Right renal cortex interstitium (tissue), 3 donors: ENCODE measurements at places on chromosomes 6 and 20. TPM values are rescaled to one million over a fixed set of nuclear protein-coding genes. Genes with fewer than 3 reads are reported as not detected.

Gene ELOVL2
- 8.5 TPM for polyA plus RNA-seq

Gene KHDC1
- polyA plus RNA-seq, result 8.5 TPM

Gene PPIL6
- 19.9 TPM for polyA plus RNA-seq

Gene EDN3
- 4.7 TPM for polyA plus RNA-seq

Gene EDN1
- polyA plus RNA-seq, result 4.0 TPM

Gene CALHM6
- polyA plus RNA-seq, result 4.0 TPM

Gene PROKR2
- polyA plus RNA-seq, result not detected

Gene SFTA2
- polyA plus RNA-seq, result 1.2 TPM

Gene TBX18
- polyA plus RNA-seq, result 6.6 TPM

Gene SAYSD1
- polyA plus RNA-seq, result 20.4 TPM

Gene BTNL2
- 0.16 TPM for polyA plus RNA-seq

GRCh38 chr20:3166338-3166912 lies 6.8 kb upstream of the FASTKD5 start:
- DNase-seq, result no peak

DNA sequence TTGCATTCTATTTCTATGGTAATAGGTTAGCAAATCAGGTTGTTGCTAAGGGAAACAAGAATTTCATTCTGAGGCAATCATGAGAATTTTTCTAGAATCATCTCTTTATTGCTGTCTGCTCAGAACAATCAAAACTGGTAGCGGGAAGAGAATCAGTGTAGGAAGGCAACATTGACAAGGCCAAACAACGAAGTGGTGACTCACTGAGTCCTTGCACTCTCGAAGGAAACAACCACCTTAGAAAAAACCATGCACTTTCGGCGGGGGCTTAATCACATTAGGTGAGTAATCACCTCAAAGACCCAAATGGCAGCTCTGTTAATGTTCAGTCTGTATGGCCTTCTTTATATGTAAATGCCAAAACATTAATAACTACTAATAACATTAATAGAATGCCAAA lies 78.8 kb upstream of the MAP7 start:
- DNase-seq, result no peak

GRCh38 chr6:136613477-136613876 lies 63.3 kb upstream of the MAP7 start:
- no peak for DNase-seq

DNA sequence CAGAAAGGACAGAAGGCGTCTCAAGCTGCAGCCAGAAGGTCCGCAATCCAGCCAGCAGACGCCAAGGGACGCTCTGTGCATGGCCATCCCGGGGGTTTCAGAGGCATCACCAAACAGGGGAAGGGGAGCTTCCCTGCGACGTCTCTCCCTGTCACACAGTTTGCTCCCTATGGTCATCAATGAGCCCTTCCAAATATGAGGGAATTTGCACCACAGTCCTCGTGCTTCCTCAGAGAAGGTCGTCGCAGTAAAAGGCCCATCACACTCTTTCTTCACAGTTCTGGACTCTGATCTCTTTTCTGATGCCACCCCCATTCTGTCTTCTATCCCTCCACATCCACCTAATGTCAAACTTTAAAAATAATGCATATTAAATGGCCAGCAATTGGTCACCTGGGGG lies 10.2 kb upstream of the FOXC1 start:
- no peak for DNase-seq

- no peak for DNase-seq
Measured at GRCh38 chr6:7033202-7033601, 74.6 kb upstream of the RREB1 start.

- DNase-seq, result no peak
Measured at GRCh38 chr6:132715204-132715603, 1.3 kb upstream of the VNN1 start.

GRCh38 chr6:37319156-37319555 lies 34.6 kb upstream of the RNF8 start:
- DNase-seq, result no peak

DNA sequence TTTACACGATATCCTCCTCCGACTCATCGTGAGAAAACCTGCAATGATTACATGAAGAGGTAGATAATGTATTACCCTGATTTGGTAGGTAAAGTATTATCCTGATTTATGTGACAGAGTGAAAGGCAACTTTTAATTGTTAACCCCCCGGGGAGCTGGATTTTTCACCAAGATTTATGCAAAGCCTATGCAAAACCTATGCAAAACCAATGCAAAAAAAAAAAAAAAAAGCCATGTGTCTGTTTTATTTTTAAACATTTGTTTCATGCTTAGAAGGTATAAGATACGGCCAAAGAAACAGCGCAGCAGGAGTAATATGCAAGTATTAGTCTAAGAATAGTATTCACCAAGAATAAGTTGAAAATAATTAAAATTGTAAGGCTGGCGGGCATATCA lies 109.9 kb downstream of the IPCEF1 start:
- DNase-seq, result no peak

- no peak for DNase-seq
Measured at GRCh38 chr20:22348010-22348409, 236.4 kb downstream of the FOXA2 start.

DNA sequence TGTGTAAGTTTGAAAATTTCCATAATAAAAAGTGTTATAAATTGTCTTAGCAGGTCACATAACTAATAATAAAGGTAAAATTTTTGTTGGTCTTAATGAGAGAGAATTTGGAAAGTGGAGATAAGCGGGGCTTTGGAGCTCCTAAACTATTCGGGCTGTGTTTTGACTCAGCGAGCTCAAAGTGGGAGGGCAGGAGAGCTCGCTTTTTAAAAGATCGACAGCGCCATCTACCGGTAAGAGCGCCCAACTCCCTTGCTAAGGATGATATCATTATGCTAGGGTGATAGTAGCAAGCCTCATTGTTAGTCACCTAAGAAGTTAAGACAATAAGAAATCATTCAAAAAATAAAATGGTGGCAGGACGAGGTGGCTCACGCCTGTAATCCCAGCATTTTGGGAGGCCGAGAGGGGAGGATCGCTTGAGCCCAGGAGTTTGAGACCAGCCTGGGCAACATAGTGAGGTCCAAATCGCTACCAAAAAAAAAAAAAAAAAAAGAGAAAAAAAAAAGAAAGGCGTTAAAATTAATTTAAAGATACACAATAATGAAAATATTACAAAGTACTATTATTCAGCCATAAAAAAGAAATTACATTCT lies 24.8 kb downstream of the C6orf15 start:
- DNase-seq, result peak; percentile 80

- DNase-seq, result no peak
Measured at GRCh38 chr6:110990840-110991576, 9.2 kb downstream of the RPF2 start.

GRCh38 chr6:138944412-138944811 lies 43.6 kb downstream of the REPS1 start:
- no peak for DNase-seq

DNA sequence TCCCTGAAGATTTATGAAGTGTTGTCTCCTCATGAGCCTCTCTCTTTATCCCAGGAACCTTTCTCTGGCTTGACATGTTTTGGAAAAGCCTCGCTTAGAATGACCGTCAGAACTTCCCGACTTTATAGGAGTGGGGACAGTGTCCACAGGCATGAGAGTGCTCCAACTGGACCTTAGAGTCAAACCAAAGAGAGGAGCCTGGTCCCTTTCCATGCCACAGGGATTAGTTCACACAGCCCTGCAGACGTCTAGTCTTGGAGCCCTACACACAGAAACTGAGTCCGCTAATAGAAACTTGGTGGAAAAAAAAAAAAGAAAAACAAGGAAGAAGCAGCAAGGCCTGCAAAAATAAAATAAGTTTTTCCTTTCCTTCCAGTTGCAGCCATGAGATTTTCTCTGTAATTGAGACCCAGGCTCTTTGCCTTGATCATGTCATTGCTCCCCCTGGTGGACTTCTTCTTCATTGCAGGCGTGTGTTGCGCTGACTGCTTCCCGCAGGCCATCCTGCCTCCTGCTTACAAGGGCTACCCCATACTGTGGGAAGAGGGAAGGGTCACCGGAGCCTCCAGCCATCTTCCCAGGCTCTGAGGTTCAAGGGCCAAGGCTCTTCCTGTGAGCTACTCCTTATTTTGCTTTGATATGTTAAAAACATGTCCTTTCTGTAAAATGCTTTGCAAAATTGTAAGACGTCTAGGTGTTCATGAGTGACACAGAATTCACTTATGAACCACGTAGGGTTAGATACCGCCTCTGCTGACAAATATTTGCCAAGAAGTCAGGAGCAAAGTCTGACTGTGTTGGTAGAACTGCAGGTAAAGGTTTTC lies 201.0 kb downstream of the UST start:
- peak; percentile 82 for DNase-seq

DNA sequence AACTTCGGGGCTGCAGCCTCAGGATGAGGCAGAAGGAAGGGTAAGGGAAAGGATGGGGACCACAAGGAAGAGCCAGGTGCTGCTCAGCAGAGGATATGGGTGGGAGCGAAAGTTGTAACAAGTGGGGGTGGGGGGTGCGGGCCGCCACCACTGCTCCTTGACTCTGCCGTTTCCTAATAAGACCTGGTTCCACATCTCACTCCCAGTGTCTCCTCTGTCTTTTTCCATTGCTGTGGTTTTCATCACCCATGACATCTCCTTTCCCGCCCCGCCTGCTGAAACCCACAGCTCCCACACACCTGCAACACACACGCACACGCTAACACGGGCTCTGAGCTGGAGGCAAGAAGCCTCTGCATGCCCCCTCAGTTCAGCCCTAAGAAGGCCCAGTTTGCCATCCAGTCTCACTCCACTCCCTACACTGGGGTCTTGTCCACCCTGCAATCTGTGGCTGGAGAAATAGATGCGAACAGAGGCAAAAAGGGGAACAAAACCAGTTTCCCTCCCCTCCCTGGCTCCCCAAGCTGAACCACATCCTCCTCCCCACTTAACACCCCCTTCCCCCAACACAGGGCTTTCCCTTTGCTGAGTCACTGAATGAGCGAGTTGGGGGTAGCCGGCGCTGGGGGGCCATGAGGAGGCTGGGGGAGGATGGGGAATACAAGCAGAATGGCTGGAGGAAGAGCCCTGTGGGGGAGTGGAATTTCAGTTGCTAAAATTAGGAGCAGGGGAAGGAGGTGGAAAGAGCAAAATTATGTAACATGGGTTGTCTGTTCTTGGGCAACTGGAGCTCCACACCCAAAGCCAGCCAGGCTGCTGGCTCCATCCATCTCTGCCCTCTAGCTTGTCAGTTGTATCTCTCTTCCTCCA lies 11.5 kb downstream of the NFKBIL1 start:
- no peak for DNase-seq

- no peak for DNase-seq
Measured at GRCh38 chr6:35724059-35724458, 12.8 kb upstream of the ARMC12 start.

DNA sequence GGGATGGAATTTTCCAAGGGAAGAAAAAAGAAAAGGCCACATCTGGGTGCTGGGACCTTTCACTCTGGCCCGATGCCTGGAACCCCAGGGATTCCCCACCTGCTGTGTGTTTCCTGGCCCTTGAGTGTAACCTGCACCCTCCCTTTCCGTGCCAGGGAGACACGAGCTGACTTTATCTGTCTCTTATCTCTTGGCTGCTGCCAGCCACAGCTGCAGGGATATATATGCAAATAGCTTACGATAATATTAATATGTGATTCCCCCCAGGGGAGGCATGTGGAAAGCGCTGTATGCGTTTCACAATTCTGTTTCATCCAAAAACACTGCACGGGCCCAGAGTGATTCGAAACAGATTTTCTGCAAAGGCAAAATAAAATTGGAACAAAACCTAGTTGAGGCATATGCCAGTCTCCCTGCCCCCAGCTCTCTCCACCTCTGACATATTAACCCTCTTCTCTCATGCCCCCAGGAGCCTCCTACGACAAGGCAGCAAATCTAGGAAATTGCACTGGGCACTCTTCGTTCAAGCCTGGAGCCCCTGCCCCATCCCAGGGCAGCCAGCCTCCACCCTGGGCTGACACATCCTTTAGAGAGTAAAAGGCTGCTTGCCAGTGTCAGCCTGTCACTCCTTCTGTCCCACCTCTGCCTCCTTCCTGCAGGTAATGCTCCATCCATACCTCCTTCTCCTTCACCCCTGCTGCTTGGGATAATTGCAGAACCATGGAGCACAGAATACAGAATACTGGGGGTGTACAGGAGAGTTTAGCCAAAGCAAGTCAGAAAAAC lies 1.3 kb downstream of the RIPOR3 start:
- DNase-seq, result no peak

DNA sequence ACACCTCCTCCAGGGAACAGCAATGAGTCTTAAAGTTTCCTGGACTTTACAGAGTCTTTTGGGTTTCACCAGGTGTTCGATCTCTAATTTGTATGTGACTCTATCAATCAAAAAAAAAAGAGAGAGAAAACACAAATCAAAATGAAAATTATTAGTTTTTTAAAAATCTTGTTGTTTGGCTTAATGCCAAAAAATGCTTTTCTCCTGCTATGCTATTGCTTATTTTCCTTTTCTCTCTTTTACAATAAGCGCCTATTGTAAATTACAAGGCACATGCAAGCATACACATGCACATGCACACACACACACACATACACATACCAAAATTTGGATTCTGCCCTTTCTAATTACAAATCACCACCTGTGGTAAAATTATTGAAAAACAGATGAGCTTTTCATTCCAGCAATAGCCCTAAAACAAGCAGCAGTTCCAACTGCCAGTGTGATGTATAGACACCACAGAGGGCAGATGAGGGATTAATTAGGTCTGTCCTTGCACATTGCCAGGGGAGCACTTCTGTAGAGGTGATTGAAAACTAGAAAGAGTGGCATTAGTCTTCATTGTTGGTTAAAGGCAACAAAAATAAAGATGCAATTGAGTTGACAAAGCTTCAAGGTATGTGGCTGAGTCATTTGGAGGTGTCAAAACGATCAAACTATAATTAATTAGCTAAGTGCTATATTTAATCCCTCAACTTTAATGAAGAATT lies 631.7 kb downstream of the TFAP2B start:
- no peak for DNase-seq

GRCh38 chr20:44008806-44009678 lies 94.4 kb downstream of the TOX2 start:
- no peak for DNase-seq

DNA sequence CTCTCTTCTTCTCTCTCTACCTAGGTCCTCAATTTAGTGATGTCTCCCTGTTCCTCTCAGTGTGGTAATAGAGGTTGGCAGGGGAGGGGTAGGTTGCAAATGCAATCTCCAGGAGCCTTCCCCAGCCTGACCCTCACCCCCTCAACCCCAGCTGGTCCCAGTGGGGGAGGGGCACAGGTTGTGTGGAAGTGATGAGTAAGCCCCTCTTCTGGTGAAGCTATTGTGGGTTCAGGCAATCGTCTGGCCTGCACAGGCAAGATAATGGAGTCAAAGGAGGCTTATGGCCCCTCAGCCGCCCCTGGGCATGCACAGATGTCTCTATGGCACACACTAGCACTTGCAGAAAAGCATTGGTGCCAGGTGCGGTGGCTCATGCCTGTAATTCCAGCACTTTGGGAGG lies 10.8 kb upstream of the ADA start:
- no peak for DNase-seq

DNA sequence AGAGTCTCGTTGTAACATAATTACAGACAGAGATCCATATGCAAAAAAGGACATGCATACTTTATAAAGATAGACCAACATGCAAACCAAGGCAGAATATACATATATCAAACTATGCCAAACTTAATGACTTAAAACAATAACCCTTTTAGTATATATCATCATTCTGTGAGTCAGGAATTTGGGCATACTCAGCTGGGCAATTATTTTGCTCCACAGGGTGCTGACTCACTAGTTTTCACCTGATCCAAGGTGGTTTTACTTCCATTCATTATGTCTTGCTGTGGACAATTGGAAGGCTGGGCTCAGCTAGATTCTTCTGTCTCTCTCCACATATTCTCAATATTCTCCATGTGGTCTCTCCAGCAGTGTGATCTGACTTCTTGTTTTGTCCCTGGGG lies 41.2 kb upstream of the RNF146 start:
- no peak for DNase-seq

- no peak for DNase-seq
Measured at GRCh38 chr6:25417046-25417605, 138.0 kb downstream of the CARMIL1 start.

- DNase-seq, result no peak
Measured at GRCh38 chr6:152271776-152272464, 365.2 kb downstream of the SYNE1 start.
